ENCODE measurements at places on chromosomes 12 and 14.

- DNase-seq, result no peak
Observed at GRCh38 chr12:23803540-23803939, 145.9 kb downstream of the SOX5 start.

- DNase-seq, result no peak
Observed at GRCh38 chr12:10175846-10176636, 2.8 kb upstream of the TMEM52B start.

DNA sequence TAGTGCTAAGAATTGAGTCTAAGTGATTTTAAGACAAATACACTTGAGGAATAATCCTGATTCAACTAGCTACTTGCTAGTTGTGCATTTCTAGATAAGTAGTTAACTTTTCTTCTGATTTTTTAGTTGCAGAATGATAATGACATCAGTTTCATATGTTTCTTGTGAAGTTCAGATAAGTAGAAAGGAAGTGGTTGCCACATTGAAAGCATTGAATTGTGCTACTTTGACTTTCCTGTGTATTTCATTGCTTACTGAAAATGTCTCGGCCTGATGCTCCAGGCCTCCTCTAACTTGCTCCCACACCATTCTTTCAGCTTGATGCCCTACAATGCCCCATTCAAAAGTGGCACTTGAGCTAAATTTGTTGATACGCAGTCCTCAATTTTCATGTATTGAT lies 980.0 kb downstream of the TMTC2 start:
- no peak for DNase-seq

DNA sequence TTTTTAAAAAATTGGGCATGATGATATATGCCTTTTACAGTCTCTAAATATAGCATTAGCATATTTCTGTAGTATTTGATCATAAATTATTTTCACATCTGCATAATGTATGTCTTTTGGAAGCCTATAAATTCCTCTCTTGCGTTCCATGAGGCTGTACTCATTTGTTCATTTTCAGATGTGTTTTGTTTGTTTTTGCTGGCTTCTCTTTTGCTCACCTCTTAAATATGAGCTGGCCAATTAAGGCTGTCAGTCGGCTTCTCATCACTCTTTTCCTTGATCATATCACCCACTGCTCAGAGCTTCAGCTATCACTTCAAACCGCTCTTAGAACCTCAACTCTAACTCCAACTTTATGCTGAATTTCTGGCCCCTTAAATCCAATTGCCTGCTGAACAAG lies 6.6 kb downstream of the TMEM263 start:
- no peak for DNase-seq

DNA sequence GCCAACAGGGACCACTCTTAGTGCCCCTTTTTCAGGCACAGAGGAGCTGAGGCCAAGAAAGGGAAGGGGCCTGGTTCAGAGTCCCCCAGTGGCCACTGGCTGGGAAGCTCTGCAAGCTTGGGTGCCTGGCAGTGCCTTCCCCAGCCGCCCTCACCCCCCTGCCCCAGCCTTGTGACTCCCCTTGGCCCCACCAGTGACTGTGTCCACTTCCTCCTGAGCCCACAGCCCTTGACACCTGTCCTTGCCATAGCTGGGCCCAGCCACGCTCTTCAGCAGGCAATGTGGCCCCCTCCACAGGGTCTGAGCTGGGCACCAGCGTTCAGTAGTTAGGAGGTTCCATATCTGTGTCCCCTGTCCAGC lies 19.0 kb upstream of the C14orf180 start:
- no peak for DNase-seq

DNA sequence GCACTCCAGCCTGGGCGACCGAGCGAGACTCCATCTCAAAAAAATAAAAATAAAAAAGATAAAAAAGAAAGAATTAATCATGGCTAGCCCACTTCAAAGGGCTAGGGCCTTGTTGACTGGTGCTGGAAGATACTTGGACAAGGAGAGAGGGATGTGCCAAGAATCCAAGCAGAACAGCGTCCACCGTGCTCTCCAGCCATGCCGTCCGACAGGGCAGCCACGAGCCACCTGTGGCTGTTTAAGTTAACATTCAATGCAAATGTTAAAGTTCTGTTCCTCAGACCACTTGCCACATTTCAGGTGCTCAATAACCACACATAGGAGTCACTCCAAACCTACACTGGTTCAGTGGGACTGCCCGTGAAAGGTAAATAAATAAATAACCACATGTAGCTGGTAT lies 21.4 kb downstream of the SLC6A13 start:
- DNase-seq, result no peak

DNA sequence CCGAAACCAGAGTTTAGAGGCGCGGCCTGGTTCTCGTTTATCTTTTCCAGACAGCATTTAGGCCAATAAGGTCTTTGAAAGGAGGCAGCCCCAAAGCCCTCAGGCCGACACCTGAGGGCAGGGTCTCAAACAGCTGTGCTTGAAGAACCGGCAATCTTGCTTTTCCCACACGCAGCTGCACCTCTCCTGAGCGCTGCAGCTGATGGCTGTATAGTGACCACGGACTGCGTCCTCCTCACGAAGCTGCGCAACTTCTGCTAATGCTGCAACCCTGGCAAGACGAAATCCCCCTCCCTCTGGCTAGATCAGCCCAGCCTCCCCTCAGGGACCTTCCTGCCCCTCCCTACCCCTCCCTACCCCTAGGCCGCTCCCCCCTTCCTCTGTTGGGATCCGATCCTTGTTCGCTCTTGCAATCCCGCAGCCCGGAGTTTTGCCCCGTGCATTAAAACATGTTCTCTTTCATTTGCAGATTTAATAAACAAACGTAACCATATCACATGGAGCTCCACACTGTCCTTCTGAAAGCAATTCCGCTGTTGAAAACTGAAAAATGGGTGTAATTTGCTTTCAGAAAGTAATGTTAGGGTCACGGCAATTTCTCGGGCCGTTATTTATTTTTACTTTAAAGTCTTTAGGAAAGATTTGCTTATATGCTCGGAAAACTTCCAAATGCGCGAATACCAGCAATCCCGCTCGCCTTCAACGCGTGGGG lies 4.8 kb upstream of the PAX9 start:
- DNase-seq, result no peak

DNA sequence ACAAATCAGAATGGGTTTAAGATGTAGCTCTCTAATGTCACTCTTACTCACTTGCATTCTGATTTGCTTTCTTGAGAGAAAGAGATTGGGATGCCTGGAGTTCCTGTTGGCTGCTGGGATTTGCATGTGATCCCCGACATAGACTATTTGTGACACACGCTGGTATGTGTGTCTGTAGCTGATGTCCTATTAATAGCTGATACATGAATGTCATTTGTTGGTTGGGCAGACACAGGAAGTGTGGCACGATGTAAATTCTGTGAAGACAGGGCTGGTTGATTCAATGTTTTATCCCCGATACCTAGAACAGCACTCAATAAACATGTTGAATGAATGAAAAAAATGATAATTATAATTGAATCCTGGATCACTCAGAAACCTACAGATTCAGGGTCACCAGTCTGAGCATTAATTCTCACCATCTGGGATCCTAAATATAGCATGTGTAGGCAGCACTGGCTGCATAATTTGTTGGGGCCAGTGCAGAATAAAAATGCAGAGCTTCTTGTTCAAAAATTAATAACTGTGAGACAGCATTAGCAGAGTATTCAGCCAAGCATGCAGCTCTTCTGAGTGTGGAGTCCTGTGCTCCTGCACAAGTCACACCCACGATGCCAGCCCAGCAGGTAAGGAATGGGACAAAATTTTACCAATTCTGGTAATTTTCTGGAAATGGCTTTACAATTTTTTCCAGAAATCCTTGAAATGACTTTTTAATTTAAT lies 35.5 kb upstream of the SOCS2 start:
- no peak for DNase-seq

DNA sequence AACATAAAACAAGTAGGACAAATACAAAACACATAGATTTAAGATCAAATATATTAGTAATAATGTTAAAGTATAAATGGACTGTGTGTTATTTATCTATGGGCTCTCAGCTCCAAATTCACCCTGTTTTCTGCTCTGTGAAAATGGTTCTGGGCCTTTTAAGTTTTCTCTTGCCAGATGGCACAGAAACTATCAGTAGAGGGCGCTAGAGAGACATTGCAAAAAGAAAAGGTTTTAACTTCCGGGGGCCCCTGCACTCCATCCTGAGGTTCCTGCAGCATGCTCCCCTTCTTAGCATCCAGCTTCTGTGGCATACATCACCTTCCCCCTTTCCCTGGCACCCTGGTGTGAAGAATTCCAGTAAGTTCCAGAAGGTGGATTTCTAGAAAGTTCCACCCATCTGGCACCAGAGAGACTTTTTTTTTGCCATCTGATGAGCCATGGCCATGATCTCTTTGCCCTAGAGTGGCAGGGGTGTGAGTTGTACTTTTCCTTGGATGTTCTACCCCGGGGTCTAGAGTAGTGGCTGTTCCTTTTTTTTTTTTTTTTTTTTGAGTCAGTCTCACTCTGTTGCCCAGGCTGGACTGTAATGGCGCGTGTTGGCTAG lies 29.3 kb downstream of the ZCRB1 start:
- DNase-seq, result peak; percentile 18

GRCh38 chr12:15116086-15116485 lies 105.1 kb downstream of the RERG start:
- DNase-seq, result no peak

GRCh38 chr12:99352269-99352668 lies 295.3 kb upstream of the GARIN6 start:
- DNase-seq, result no peak

- no peak for DNase-seq
Observed at GRCh38 chr12:80924437-80924836, 13.3 kb downstream of the LIN7A start.

DNA sequence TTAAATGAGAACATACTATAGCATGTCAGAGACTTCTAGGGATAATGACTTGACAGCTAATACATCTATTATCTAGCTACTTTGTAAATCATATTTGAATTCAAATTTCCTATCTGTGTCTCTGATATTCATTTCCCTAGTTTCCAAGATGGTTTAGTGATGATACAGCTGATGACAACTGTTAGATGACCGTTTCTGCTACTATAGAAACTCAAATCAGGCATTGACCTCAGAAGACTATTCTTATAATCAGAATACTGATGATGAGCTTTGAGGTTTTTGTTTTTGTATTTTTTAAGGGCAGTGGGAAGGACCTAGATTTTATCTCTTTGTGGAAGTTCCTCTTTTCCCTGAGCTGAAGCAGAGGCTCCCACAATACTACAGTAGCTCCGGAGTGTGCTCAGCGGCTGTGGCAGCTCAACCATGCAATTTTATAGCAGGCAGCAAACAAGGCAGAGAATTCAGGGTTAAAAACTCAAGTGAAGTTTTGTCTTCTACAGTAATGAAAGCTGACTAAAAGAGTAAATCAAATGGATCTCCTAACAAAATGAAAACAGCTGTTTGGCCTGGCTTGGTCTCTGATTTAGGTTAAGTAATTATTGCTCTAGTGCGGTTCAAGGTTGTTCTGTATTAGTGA lies 145.1 kb downstream of the SLC25A21 start:
- DNase-seq, result no peak

DNA sequence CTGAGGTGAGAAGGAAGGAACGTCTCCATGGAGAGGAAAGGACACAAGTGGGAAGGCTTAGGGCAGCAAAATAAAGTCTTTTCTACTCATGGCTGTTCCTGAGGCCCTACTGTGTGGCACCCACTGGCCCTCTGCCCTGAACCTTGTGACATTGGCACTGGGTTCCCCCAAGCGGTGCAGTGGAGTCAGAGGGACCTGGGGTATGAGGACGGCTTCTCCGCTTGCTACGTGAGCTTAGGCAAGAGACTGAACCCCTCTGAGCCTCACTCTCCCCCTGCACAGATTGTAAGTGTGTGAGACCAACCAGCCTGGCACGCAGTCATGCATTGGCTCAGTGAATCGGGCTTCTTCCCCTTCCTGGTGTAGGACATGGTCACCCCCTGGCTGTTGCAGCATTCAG lies 19.7 kb downstream of the SLC6A12 start:
- DNase-seq, result no peak

GRCh38 chr12:30813525-30814294 lies 59.0 kb upstream of the CAPRIN2 start:
- DNase-seq, result peak; percentile 4

- DNase-seq, result no peak
Observed at GRCh38 chr12:124972211-124972610, 16.7 kb downstream of the DHX37 start.

GRCh38 chr12:51306507-51306906 lies 17.5 kb downstream of the BIN2 start:
- peak; percentile 69 for DNase-seq

DNA sequence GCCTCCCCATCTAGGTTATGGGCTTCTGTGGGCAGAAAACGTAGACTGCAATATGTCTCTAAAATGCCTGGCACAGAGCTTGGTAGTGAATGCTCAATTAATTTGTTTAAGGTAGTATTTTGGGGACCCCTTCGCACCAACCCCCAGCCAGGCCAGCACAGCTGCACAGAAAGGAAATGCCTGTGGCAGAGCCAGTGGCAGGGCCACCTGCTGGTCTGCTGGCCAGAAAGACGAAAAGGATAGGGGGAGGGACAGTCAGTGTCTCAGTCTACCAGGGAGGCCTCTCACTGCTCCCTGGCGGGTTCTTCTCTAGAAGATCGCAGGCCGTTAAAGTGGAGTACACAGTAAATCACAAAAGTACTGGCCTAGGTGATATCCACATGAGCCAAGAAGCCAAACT lies 3.5 kb downstream of the RAB15 start:
- no peak for DNase-seq

GRCh38 chr14:80150301-80150700 lies 61.0 kb downstream of the DIO2 start:
- DNase-seq, result no peak

DNA sequence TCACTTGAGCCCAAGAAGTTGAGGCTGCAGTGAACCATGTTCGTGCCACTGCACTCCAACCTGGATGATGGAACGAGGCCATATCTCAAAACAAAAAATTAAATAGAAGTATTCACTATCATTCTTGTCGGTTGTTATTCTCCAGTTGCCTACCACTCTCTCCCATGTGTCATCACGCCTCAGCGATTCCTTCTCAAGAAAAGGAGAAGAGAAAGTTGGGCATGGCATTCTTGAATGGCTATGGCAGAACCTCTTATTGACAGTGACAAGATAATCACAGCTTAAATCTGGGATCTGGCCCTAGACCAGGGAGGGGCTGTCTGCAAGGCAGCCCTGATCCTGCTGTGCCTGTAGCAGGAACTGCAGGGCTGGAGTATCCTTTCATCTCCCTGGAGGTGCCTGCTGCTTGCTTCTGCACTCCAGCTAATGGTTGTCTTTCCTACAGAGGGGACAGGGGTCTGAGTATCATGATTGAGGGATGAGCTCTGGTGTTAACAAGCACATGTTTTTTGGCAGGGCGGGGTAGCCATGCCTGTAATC lies 12.8 kb upstream of the MLEC start:
- peak; percentile 66 for DNase-seq

DNA sequence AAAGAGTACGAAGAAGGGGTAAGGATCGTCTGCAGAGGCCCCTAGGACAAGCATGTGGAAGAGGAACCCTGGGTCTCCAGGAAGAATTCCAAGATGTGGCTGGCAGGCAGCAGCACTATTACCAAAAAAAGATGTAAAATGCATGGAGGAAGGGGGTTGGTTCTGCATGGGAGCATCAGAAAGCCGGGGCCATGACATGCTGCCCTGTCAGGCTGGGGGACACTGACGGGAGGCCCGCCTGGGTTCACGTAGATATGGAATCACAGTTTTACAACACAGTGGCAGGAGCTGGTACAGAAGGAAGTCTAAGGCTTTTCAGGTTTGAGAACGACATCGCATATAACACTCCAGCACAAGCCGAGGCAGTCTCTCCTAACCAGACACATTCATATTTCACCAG lies 150.0 kb upstream of the GSC start:
- no peak for DNase-seq

- no peak for DNase-seq
Observed at GRCh38 chr12:119841433-119842210, 35.5 kb downstream of the CIT start.

Data from inflammatory macrophage treated with lipopolysaccharide for 4 hours (primary cell).